ENCODE measurements at places on chromosomes 4 and X.

DNA sequence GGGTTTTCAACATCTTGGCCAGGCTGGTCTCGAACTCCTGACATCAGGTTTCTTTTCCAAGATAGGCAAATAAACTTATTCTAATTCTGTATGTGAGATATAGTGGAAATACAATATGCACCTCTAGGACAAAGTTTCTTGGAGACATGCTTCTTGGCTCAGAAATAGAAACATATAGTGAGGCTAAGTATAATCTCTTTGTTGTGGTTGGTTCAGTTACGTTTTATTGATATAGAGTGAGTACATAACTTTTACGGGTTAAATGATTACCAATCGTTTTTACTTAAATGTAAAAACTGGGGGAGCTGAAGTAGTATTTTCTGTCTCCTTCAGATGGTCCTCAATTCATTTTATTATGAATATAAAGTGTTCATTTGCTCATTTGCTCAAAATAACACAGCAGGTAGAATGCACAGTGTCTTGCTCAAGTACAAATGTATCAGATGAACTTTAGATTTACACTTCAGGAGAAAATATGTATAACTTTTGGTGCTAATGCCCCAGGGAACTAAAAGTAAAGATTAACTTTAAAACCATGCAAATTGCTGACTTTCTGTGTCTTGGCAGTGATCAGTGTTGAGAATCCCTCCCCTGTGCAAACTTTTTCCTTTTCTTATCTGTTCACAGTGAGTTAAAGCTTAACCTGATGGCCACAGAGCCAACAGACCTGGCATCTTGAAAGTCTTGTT lies 77.6 kb downstream of the AFF1 start:
- DNase-seq, result no peak

- no peak for DNase-seq
Observed at GRCh38 chr4:153374442-153374841, 30.0 kb downstream of the MND1 start.

- no peak for DNase-seq
Observed at GRCh38 chr4:41787931-41788330, 39.4 kb upstream of the PHOX2B start.

GRCh38 chrX:22037911-22038537 lies 5.9 kb downstream of the PHEX start:
- DNase-seq, result no peak

- no peak for DNase-seq
Observed at GRCh38 chrX:129600981-129601424, 53.8 kb downstream of the APLN start.

GRCh38 chr4:86834901-86835300 lies 14.3 kb downstream of the SLC10A6 start:
- no peak for DNase-seq

DNA sequence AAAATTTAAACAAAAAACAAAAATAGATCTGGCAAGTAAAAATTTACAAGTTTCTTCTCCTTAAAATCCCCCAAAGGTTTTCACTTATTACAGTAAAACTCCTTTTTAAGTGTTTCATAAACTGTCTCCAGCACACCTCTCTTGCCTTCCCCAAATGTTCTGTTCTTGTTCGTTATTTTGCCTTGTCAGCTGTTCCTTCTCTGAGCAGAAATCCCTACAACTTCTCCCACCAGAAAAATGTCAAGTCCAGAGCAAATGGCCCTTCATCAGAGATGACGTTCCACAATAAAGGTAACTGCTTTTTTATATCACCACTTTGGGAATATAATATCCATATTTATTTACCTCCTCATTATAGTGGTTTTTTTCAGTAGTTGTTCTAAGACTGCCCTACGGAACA lies 432.1 kb downstream of the ADAM29 start:
- DNase-seq, result no peak

GRCh38 chrX:1853916-1854315 lies 239.1 kb downstream of the ASMT start:
- DNase-seq, result no peak

DNA sequence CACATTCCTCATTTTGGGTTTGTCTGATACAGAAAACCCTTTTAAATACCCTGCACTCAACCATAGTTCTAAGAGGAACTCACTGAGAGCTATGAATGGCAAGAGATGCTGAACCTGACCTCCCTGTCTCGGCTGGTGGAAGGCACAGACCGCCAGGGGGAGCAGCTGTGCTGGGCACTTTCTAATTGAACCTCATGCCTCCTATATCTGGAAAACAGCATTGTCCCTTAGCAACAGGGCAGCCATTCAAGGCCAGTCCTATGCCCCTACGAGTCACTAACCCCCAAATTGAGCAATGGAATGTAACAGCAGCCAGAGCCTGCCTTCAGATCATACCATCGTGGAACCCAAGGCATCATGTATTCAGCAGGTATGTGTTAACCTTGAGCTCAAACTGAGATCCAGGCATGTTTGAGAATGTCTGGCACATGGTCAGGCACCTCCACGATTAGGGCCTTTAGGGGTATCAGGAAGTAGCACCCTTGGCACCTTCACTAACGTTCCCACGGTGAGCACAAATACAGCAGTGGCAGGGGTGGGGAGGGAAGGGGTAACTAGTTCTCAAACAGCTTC lies 5.1 kb downstream of the USP27X start:
- no peak for DNase-seq

- DNase-seq, result no peak
Observed at GRCh38 chrX:148459343-148459742, 41.1 kb upstream of the AFF2 start.

GRCh38 chr4:90137555-90137954 lies 10.4 kb downstream of the CCSER1 start:
- DNase-seq, result no peak

DNA sequence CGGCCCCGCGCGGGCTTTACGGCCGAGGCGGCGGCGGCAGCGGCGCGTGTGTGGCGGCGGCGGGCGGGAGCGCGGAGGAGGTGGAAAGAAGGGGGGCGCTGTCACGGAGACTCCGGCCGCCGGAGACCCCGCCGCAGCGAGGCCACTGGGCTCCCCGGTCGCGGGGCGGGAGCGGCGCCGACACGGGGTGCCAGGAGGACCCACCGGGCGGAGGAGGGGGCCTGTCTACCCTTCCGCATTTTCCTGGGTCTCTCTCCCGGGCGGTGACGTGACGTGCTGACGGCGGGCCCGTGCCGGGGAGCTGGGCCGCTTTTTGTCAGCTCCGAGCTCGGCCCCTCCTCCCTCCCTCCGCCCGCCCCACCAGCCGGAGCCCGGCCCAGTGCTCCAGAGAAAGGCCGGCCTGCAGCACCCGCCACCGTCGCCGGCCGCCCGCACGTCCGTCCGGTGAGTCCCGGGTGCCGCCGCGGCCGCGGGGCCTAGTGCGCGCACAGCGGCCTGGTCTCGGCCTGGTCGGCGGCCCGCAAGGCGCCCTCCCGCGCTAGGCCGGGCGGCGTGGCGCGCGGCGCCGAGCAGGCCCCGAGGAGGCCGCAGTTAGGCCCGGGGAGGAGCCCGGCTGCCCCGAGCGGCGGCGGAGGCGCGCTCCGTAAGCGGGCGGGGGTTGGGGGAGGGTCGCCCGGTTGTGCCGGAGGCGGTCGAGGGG lies at the start of gene ZFX:
ZFX (plus strand) TSS at position 379 of the 700 bp plus-strand sequence. CDS start 23,014 bp downstream, outside the sequence.
- DNase-seq, result no peak

DNA sequence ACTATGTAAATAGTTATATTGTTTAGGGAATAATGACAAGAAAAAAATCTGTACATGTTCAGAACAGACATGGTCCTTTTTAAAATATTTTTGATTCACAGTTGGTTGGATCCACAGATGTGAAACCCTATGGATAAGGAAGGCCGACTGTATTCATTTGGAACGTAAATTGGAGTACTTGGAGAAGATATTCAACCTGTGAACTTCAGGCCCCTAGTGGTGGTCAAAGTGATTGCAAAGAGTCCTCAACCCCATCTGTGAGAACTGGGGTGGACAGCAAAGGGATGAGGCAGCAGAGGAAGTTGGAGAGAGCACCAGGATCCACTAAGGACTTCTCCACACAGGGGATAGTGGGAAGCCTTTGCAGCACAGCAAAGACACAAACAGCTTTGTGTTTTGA lies 6.2 kb upstream of the CXCL13 start:
- DNase-seq, result no peak

- no peak for DNase-seq
Observed at GRCh38 chr4:189178125-189178746, 762.4 kb upstream of the FRG1 start.

- DNase-seq, result no peak
Observed at GRCh38 chr4:15912236-15912635, 26.3 kb downstream of the FGFBP1 start.

DNA sequence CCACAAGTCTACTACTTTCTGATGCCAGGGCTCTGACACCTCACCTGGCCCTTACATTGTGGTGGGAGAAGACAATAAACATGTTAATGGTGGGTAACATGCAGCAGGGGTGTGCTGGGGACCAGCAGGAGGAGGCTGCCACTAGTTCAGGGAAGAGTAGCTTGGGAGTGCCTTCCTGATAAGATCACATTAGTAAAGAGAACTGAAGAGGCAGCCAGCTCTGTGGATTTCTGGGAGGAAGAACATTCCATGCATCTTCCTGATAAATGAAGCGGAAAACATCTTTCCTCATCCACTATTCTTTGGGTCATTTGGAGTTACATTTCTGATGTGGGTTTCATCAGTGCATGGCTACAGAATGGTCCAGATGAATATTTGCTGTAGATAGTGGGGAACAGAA lies 9.0 kb downstream of the RNF150 start:
- DNase-seq, result no peak

DNA sequence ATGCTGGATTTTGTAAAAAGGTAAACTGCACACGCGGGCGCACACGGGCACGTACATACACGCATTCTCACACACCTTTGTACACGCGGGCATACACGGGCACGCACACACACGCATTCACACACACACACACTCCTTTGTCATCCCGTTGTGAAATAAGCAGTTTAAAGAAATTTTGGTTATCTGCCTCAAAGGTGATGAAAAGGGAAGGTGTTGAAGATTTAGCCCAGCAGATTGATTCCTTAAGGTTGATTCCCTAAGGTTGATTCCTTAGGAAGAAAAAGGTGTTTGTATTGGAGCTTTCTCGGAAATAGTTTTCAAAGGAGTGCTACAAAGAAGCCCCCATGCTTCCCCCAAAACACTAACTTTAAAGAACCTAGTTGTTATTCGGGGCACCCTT lies 693 bp downstream of the ATP10D start:
- DNase-seq, result no peak

- DNase-seq, result no peak
Observed at GRCh38 chr4:37735578-37735977, 49.4 kb upstream of the RELL1 start.

DNA sequence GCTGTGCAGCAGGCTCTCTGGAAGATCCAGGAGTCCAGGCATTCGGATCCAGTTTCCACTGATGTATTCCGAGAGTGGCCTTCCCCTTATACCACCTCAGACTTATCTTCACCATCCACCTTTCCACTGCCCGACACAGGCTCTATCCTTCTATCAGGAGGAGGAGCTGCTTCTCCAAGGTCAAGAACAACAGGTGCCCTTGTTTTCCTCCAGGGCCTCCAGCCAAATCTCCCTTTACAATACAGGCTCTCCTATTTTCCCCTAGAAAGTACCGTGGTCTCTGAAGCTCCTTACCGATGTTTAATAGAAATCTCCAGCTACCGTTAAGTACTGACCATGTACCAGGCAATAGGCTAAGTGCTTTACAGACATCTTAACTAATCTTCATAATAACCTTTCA lies 61.3 kb downstream of the AFAP1 start:
- no peak for DNase-seq

DNA sequence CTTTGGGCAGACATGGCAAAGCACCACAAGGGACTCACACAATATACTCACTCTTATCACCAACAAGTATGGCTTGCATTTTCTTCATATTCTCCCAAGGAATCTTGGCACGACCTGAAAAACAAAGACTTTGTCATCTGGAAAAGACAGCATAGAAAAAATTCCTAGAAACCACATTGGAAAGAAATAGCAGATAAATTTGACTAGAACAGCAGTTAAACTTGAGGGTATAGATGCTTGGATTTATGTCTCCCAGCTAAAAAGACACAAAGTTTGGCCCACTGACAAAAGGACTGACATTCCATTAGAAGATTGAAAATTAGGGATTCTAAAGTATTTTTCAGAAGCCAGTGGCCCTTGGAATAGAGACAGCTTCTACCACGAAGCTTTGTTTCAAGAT lies 6.9 kb upstream of the VEGFC start:
- DNase-seq, result no peak

- DNase-seq, result no peak
Observed at GRCh38 chrX:15301924-15302323, 13.5 kb downstream of the ASB11 start.

DNA sequence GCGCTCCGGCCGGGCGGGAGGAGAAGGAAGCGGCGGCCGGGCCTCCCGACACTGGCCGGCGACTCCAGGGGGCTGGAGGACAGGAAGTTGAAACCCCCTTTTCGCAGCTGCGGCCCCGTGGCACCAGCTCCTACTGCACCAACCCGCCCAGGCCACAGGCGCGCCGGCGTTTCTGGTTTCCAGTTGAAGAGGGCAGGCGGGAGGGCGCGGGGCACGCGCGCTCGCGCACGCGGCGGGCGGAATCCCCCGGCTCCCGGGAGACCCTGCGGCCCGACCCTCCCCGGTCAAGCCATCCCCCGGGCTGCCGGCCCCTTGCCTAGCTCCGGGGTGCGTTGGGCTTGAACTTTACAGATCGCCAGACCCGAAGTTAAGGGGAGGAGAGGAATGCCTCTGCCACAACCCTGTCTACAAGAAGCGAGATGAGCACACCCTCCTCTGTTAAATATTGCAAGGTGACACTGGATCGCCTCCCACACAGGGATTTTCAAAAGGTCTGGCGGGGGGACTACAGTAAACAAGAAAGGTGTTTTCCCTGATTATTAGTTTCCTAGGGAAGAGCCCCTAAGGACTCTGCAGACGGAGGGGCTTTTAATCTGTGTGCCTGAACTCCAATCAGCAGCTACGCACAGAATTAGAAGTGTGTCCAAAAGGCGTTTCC lies 1.4 kb downstream of the ELOVL6 start:
- DNase-seq, result no peak

DNA sequence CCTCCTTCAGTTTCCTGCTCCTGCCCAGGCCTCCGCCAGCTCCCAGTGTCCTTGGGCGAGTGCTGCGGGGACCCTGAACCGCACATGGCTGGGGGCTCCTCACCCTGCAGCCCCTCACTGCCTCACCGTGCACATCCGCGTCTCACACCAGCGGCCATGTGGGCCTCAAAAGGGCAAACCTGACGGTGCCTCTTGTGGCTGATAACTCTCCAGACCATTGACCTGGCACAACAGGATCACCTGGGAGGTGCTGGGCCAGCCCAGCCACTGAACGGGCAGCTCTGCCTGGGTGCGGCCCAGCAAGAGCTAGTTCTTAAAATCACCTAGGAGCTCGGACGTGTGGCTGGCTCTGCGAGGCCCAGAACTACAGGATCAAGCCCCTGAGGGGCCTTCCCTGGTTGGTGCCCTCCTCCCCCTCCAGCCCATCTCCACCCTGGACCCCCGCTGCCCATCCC lies 4.1 kb upstream of the S100P start:
- no peak for DNase-seq

DNA sequence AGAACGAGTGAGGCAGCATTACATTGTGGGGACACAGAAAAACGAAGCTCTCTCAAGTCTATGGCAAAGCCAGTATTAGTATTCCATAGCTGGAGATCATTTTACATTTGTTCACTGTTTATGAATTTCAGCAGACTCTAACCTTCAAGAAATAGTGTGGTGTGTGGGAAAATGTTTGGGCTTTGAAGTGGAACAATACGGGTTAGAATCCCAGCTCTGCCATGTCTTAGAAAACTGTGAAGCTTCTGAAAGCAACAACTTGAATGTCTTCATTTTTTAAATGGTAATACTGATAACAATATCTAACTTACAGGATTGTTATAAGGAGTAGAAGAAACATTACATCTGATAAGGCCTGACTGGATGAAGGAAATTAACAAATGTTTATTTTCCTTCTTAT lies 217.7 kb downstream of the NR3C2 start:
- DNase-seq, result no peak

All from omental fat pad (tissue), 4 donors.